DMS53 (cell line): ENCODE measurements at places on chromosomes 6 and 20.

- DNase-seq = no peak
Observed at GRCh38 chr20:10982692-10983091, 308.9 kb upstream of the JAG1 start.

DNA sequence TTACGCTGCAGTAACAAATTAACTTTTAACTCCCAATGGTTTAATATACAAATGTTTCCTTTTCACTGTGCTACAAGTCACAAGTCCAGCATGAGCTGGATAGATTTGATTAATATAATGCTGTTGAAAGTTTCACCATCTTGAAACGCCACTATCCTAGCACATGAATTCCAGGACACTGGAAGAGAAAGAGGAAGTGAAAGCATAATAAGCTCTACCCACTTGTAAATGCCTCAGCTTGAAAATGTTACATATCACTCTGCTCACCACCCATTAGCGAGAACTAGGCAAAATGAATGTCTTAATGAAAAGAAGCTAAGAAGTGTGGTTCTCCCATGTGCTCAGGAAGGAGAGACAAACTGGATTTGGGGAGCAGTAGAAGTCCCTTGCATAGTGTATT, 46.9 kb downstream of the PCSK2 start:
- DNase-seq = no peak

DNA sequence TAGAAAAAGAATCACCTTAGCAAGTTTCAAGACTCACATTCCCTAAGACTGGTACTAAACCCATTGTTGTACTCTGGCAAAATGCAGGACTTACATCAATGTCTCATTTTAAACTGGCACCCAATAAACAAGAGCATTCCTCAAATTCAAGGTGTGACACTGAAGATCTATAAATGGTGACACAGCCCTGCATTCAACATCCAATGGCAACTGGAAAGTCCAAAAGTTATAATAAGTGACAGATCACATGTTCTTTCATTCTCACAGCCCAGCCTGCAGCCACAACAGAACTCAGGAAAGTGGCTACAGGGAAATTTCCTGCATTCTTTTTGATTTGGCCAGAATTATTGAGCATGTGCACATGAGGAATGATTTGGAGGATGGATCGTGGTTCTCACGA, 57.5 kb downstream of the MBOAT1 start:
- no peak for DNase-seq

GRCh38 chr6:137261361-137261760, 42.2 kb upstream of the IFNGR1 start:
- DNase-seq = no peak

- DNase-seq = peak; percentile 55
Observed at GRCh38 chr6:125906158-125906998, 50.2 kb upstream of the HINT3 start.

GRCh38 chr6:25973923-25974555, 11.4 kb downstream of the TRIM38 start:
- DNase-seq = no peak

DNA sequence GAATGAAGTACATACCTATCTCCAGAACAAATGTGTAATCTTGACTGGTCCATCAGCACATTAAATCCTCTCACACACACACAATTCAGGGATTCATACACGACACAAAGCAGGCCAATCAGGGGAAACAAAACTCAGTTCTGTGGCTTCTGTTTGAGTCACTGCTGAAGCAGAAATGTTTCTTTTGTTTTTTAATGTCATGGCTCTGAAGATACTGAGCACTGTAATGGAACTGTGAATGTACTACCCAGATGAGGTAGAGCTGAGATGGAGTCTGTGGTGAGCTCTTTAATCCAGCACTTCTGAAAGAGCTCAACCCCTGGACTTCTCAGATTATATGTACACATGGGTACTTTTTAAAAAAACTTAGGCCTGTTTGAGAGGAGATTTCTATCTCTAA, 116.4 kb downstream of the THEMIS start:
- no peak for DNase-seq

DNA sequence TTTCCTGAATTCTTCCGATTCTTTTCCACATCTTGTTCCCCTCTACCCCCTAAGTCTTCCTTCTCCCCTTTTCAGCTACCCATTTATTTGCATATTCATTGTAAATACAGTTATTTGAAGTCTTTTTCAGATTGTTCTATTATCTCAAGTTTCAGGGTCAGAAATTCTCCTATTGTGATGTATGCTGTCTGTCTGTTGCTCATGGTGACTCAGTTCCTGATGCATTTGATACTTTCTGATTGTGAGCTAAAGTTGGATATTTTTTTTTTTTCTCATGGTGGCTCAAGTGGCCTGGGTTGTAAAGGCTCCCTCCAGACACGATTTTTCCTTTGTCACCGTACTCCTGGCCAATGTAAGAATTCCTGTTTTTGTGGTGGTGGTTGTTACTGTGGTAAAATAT, 4.9 kb upstream of the PI16 start:
- no peak for DNase-seq

- DNase-seq = no peak
Observed at GRCh38 chr6:28615955-28616747, 90.5 kb downstream of the GPX5 start.

DNA sequence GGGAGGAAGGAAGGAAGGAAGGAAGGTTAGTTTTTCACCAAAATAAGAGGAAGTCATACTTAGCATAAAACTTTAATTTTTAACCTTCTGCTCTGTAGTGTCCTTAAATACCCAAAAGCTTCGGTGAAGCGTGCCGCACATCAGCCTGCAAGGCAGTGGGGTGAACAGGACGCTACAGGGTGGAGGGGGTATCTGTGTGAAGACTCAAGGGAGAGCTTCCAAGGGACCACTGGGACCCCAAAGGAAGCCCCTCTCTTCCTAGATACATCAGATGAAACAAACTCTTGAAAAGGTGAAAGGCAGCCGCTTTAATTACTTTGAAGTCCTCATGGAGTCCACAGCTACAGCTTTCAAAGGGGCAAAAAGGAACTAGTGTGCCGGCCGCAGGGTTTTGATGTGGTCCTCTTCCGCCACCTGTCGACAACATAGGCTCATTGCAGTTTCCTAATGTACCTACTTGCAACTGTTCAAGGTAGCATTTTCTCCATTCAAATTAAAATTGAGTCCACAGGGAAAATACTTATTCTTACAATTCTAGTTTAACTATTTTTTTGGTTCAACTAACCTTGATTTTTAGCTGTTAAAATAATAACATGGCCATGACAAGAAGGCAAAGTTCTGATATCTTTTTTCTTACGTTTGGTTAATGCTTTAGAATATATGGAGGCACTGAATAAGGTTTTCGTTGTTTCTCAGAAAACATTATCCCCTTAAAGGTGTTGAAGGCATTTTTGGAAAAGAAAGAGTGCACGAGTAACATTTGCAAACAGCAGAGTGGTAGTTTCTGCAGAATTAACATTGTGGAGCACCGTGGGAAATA, 135.0 kb upstream of the RIPOR2 start:
- peak; percentile 92 for DNase-seq

DNA sequence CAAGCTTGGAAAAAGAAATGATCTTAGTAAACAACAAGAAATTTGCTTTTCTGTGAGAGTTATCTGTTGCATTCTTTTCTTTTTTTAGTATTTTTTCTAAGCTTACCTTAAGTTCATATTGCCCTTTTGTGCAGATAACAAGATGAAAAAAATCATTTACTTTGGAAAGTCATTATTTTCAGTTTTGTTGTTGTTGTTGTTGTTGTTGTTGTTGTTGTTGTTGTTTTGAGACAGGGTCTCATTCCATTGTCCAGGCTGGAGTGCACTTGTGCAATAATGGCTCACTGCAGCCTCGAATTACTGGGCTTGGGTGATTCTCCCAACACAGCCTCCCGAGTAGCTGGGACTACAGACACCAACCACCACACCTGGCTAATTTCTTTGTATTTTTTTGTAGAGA, 8.8 kb upstream of the STX11 start:
- DNase-seq = no peak

DNA sequence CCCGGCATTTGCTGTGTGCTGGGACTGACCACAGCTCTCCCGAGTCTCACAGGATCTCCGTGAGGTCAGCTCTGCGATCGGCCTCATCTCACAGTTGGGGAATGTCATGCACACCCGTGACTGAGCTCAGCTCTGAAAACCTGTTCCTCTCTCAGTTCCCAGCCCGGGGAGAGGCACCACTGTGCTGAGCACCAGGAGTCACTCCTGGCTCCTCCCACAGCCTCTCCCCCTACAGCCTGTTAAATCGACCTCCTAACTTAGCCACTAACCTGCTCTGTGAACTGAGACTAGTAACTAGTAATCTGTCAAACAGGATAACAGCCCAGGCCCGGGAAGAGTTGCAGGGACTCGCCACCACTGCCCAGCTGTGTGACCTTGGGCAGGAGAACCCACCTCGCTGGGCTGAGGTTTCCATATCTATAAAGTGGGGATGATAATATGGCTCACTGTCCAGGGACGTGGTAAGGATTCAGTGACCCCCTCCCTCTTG, 20.1 kb upstream of the NOL4L start:
- DNase-seq = peak; percentile 18

GRCh38 chr6:14273191-14273590, 155.6 kb downstream of the CD83 start:
- no peak for DNase-seq

- peak; percentile 97 for DNase-seq
Observed at GRCh38 chr6:3231247-3232016, 4.0 kb upstream of the TUBB2B start.

- DNase-seq = no peak
Observed at GRCh38 chr6:157811476-157812173, 11.4 kb upstream of the SNX9 start.

DNA sequence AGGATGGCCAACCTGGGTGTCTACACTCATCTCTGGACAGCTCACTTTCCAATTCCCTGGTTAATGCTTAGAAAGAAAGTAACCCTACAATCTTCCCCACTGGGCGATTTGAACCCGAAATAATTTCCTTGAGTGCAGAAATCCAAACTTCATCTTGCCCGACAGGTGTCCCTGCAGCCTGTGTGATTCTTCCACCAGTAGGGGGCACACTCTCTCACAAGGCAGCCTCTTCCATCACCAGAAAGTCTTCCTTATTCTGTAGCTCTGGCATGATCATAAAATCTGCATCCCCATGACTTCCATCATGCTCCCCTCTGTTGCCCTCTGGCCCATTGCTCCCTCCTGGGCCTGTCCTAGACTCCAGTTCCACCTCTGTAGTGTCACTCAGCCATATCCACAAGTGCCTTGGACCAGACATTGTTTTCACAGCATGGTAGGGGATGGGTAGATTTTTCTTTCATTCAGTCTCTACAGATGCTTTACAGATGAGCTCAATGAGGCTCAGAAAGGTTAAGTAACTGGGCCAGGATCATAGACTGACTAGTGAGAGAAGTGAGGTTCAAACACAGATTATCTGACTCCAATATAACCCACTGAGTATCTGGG, 170.4 kb upstream of the SPTLC3 start:
- peak; percentile 15 for DNase-seq

DNA sequence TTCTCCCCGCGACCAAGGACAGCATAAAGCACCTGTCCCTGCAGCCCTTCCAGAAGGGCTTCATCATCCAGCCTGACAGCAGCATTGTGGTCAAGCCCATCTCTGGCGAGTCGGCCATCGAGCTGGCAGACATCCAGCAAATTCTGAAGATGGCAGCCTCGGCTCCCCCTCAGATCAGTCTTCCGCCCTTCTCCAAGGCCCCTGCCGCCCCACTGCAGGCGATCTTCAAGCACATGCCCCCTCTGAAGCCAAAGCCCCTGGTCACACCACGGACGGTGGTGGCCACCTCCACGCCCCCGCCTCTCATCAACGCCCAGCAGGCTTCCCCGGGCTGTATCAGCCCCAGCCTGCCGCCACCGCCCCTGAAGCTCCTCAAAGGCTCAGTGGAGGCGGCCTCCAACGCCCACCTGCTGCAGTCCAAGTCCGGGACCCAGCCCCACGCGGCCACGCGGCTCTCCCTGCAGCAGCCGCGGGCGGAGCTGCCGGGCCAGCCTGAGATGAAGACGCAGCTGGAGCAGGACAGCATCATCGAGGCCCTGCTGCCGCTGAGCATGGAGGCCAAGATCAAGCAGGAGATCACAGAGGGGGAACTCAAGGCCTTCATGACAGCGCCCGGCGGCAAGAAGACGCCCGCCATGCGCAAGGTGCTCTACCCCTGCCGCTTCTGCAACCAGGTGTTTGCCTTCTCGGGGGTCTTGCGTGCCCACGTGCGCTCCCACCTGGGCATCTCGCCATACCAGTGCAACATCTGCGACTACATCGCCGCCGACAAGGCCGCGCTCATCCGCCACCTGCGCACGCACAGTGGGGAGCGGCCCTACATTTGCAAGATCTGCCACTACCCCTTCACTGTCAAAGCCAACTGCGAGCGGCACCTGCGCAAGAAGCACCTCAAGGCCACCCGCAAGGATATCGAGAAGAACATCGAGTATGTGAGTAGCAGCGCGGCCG, 83.3 kb downstream of the SSR1 start:
- DNase-seq = no peak

DNA sequence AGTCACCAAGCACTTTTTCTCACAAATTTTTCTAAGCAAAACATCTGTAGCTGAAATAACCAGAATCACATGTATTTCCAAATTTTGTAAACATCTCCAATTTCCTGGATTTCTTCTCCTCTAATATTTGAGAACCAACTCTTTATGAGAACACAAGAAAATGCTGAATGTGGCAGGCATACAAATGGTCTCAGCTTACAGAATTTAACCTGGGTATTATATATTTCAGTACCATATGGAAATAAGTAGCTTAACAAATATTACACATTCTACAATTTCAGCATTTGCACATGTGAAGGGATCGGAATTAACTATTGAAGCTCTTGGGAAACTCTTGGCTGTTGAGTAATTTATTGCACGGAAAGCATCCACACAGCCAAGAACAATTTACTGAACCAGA, 92.5 kb downstream of the TBXT start:
- no peak for DNase-seq

GRCh38 chr20:20552076-20552475, 160.4 kb downstream of the RALGAPA2 start:
- DNase-seq = peak; percentile 89

DNA sequence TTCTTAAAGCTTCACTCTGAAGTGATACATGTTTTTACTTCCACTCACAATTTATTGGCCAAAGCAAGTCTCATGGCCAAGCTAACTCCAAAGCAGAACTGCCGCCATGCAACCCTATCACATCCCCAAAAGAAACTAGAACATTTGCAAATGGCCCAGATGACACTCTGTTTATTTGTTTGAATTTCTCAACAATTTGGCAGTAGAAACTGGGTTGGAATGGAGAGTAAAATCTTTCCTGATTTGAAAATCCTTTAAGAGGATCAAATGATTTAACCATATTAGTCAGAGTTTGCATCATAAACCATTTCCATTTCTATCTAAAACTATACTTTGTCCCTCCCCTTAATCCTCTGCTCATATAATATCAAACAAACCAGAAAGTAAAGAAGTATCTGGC, 39.1 kb upstream of the E2F3 start:
- DNase-seq = no peak

DNA sequence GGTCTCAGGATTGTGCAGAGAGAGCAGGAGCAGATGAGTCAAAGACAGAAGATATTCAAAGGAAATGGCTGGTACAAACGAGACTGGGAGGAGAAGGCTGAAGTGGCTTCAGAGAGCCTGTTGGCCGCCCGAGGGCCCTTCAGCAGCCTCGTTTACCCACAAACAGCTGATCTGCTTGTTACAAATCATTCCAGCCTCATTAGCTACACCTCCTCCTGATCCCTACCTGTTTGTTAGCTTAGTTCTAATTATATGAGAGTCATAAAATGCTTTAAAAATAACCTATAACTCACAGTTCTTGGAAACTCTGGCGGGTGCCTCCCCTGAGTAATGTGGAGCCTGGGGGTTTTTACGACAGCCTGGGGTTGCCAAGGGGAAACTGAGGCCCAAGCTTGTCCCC, 12.6 kb downstream of the GLP1R start:
- no peak for DNase-seq
